NCI-H1417 (cell line): ENCODE measurements at places on chromosomes 7 and 10.

DNA sequence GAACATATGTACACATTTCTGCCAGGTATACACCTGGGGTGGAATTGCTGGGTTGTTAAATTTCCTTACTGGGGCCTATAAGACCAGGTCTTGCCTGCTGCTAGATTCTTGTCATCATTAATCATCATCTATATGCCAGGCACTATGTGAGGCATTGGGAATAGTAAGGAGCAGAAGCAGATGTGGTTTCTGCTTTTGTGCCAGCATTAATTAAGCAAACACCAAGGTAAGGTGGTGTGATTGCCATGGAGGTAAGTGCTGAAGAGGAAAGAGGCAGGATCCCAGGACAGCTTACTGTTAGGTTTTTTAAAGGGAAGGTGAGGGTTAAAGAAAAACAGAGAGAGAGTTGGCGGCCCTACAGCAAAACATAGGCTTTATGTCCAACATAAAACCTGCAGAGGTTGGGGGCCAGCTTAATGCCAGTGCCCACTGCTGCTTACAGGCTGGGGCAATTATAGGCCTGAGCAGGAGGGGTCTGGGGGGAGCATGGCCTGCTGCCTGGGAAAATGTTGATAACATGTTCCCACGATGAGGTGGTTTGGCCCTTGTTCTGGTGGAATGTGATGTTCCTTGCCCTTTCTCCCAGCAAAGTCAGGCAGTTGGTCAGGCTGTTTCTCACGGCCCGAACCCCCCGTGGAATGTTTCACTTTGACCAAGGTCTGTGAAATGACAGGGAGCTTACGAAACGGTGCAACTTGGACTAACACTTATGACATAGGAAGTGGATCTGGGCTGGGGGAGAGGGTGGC lies 93.9 kb downstream of the RBM20 start:
- DNase-seq: no peak

- no peak for DNase-seq
Measured at GRCh38 chr10:101783736-101784118, 481 bp upstream of the NPM3 start.

DNA sequence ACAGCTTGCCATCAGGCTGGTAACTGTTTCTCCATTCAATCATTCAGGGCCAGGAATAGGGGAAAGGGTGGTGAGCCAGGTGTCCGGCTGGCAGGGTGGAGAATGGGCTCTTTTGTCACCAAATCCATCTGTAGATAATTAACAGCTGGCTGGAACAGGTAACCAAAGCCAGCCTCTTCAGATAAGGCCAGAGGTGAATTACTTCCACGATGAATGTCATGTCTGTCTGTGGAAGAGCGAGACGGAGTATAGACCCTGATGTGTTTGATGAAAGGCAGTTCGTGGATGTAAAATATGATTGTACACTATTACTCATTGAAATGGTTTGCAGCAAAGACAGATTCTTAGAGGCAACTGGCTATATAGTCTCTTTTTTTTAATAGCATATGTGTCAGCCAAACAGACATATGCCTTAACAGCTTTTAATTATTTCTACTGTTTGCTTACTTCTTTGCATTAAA lies 149.8 kb downstream of the KLF6 start:
- DNase-seq: peak; percentile 39

DNA sequence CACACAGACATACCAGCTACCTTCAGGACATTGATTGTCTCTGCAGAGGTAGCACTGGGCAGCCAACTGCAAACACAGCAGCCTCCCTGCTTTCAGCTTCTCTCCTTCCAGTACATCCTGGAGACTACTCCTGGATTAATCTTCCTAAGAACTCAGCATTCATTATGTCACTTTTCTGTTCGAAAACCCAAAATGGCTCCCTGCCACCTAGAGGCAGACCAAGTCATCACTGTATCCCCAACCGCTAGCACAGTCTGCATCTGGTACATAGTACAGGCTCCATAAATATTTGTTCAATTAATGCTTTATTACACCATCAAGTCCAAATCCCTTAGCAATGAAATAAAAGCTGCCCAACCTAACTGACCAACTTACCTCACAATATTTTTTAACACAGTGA lies 5.0 kb upstream of the SEC31B start:
- DNase-seq: no peak

DNA sequence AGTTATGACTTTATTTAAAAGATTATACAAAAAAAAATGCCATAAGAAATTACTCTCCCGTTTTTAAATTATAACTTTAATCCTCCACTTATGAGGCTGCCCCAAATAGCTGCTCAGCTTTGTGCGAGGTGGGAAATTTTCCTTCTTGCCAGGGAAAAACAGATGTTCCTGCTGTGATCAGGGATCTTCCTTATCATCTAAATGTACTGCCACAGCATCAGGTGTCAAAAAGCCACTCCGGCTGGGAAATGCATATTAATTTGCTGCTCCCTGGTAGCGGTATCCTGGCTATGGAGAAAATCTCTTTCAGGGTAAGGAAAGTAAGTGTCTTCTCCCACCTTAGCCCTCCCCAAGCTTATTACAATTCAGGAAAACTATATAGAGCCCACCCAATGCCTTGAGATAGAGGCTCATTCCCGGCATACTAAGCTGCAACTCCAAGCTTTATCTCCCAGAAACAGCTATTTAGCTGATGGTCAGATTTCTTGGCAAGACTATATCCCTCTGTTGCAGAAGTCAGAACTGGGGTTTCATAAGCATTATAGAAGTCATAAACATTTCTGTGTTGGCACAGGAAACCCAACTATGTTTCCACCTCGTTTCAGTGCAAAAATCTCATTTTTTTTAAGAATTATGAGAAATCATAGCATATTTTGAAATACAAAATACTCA lies 360.4 kb downstream of the PARD3 start:
- DNase-seq: no peak

GRCh38 chr7:78226059-78226719 lies 427.6 kb downstream of the PHTF2 start:
- DNase-seq: peak; percentile 47

- DNase-seq: peak; percentile 24
Measured at GRCh38 chr10:61623161-61623560, 39.6 kb upstream of the CABCOCO1 start.

GRCh38 chr7:107206706-107207105 lies 37.9 kb downstream of the HBP1 start:
- DNase-seq: no peak

GRCh38 chr10:101814466-101815071 lies 3.7 kb downstream of the OGA start:
- DNase-seq: no peak

DNA sequence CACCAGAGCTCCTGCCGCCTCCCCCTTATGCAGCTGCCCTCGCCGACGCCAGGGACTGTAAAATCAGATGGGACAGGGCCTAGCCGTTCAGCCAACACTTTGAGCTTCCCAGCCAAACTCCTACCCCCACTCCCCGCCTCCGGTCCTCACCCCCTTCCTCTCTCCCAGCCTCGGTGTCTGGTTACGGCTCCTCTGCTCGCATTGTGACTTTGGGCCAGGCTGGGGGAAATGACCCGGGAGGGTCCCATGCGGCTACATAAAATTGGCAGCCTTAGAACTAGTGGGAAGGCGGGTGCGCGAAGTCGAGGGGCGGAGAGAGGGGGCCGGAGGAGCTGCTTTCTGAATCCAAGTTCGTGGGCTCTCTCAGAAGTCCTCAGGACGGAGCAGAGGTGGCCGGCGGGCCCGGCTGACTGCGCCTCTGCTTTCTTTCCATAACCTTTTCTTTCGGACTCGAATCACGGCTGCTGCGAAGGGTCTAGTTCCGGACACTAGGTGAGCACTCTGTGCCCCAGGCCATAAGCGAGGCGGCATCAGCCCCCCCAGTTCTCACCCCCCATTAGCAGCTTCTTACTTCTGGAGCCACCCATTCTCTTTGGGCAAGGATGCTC lies at the start of gene KAZALD1:
KAZALD1 (plus strand) TSS at position 366 of the 608 bp plus-strand sequence. CDS start 604 bp downstream, outside the sequence.
- no peak for DNase-seq
